Activated CD4-positive, alpha-beta T cell treated with anti-CD3 and anti-CD28 coated beads for 24 hours (primary cell): ENCODE measurements at places on chromosomes 13 and 19.
A peak's percentile ranks its signal among the peaks of the same experiment; 100 is the strongest.

DNA sequence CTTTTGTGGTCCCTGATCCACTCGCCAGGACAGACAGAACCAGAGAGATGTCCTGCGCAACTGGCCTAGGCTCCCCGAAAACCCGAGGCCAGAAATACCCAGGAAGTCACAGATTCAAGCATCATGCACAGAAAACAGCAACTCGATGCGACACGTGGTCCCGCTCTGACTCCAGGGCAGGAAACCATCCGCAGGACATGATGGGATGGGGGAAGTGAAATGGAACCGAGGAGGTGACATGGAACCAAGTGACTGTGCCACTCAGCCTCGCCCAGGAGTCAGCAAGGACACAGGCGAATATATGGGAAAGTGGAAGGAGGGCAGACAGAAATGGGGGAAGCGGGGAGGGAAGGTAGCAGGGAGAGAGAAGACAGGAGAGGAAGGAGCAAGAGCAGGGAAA, 1.1 kb downstream of the ZSCAN18 start:
- DNase-seq = no peak

DNA sequence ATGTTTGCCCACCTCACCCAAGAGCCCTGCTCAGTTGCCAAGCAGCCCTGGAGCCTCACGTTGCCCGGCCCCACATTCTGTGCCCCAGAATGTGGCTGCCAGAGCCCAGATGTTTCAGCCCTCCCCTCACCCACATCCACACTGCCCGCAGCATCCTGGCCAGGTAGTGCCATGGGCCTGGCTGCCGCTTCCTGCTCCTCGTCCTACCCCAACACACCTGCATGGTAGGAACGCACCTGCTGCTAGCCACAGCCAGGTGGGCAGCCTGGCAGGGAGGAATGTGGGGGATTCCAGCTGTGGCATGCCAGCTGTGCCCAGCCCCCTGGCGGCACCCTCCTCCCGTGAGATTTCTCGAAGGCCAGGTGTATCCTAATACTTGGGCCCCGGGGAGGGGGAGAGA, 7.5 kb upstream of the NFIX start:
- no peak for DNase-seq

DNA sequence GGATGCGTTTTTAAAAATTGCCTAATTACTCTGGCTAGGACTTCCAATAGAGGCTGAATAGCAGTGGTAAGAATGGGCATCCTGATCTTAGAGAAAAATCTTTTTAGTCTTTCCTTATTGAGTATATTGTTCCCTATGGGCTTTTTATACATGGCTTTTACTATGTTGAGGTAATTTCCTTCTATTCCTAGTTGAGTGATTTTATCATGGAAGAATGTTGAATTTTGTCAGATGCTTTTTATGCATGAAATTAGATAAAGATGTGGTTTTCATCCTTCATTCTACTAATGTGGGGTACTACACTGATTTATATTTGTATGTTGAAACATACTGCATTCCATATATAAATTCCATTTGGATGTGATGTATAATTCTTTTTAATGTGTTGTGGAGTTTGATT, 2673.8 kb downstream of the PCDH9 start:
- DNase-seq = no peak

DNA sequence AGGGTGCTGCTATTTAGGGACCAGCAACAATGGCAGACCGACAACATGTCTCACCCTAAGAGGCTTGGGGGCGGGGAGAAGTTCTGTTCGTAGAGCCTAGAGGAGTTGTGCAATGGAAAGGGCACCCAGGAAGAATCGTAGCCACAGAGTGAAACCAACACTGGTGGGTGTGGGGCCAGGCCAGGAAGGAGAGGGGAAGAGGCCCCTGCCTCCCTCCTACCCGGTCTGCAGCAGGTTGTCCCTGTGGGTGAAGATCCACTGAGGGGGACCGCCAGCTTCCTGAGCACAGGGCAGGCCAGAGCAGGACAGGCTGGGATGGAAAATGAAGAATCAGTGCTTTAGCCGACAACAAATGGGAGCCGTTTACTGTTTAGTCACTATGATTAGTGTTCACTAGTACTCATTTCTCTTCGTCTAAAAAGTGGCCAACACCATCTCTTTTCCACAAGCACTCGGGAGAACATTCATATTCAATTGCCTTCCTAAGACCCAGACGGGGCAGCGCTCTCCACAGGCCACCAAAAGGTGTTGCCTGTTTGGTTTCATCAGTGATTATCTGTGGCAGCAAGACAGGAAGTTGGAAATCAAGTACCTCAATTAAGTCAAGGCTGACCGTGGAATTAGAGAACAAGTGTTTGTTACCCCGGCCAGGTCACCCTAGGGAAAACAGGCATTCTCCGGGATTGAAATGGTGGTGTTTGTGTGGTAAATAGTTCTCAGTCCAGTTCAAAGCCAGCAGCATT, 1.1 kb upstream of the ATP11A start:
- peak; percentile 48 for DNase-seq

DNA sequence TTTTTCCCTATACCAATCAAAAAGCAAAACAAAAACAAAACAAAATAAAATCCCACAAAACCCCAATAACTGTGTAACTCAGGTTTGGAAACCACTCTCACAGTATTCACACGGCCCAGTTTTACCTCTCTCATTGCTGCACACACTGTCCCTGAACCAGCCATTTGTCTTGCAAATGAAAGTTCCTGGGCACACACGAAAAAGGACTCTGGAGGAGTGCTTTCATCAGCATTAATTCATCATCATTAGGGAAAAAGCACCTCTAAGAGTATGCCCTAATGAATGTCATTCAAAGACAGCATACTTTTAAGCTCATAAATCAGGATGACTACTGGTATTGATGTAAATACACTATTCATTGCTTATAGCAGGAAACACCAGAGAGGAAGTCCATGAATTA, 306.3 kb downstream of the DNAJC15 start:
- DNase-seq = no peak

- DNase-seq = no peak
These were observed 6.6 kb upstream of the LMTK3 start for GRCh38 chr19:48518207-48518606.

DNA sequence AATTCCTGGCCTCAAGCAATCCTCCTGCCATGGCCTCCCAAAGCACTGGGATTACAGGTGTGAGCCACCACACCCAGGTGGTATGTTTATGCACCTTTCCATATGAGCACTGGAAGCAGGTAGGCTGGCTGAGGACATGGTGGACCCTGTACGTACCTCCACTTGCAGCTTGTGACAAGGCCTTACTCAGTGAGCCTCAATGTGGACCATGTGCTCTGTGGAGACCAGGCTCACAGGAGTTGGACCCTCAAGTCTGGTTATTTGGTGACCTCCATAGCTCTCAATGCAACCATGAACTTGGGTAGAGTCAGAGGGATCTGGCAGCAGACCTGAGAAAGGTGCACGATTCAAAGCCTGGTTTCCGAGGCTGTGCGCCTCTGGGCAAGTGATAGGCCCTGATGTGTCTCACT, 5.5 kb downstream of the ACP4 start:
- no peak for DNase-seq
